ENCODE measurements at places on chromosomes 2 and 18.

DNA sequence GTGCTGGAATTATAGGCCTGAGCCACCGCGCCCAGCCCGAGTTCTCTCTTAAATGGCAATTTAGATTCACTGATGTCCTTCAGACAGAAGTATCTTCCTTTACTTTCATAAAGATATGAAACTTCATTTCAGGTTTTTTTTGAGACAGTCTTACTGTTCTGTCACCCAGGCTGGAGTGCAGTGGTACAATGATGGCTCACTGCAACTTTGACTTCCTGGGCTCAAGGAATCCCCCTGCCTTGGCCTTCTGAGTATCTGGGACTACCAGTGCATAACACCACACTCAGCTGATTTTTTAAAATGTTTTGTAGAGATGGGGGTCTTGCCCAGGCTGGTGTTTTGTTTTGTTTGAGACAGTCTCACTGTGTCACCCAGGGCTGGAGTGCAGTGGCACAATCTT lies 13.2 kb downstream of the ITGB1BP1 start:
- no peak for DNase-seq

GRCh38 chr18:44835703-44836102 lies 155.0 kb downstream of the SETBP1 start:
- no peak for DNase-seq

- no peak for DNase-seq
These were observed 721.4 kb upstream of the CNTNAP5 start for GRCh38 chr2:123303731-123304130.

DNA sequence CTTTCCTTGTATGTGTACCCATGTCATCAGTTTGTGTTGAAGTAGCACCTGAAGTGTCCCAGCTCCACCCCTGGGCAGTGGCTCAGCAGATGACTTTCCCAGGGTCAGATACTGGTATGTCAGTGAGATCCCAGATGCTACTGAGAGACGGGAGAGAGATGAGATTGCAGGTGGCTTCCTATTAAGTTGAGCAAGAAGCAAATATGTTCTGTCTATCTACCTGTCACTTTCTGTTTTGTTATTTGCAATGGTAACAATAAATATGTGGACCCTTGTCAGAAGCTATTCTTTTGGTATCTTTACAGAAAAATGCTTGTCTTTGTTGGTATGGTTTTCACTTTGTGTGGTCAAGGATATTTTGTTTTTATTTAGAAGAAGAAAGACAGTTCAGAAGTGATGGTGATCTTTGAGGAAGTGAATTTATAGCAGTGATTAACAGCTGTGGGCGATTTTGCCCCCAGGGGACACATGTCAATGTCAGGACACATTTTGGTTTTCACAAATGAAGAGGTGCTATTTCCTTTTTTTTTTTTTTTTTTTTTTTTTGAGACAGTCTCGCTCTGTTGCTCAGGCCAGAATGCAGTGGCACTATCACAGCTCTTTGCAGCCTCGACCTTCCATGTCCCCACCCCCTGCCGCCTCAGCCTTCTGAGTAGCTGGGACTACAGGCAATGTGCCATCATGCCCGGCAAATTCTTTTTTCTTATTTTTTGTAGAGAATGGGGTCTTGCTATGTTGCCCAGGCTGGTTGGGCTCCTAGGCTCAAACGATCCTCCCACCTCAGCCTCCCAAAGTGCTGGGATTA lies 21.4 kb downstream of the MGAT5 start:
- peak; percentile 13 for DNase-seq

DNA sequence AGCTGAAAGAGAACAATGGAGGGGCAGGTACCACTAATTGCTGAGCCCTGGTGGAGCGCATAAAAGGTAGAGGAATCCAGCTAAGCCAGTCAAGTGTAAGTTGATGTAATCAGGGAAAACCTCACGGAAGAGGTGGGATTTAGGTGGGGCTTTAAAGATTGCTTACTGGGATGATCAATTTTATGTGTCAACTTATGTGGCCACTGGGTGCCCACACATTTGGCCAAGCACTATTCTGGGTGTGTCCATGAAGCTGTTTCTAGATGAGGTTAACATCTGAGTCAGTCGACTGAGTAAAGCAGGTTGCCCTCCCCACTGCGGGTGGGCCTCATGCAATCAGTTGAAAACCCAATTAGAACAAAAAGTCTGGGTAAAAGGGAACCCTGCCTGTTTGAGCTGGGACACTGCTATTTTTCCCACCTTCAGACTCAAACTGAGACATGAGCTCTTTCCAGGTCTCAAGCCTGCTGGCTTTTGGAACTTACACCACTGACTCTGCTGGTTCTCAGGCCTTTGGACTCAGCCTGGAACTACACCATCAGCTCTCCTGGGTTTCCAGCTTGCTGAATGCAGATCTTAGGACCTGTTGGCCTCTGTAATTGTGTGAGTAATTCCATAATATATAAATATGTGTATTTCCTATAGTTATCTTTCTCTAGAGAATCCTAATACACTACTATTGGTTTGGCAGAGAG lies 67.3 kb downstream of the MYO5B start:
- DNase-seq = no peak

- no peak for DNase-seq
These were observed 130.9 kb downstream of the HDAC4 start for GRCh38 chr2:239269916-239270315.

- DNase-seq = no peak
These were observed 433.7 kb upstream of the SPRED2 start for GRCh38 chr2:65866148-65866547.

GRCh38 chr18:77851802-77852201 lies 602.2 kb downstream of the GALR1 start:
- DNase-seq = no peak

DNA sequence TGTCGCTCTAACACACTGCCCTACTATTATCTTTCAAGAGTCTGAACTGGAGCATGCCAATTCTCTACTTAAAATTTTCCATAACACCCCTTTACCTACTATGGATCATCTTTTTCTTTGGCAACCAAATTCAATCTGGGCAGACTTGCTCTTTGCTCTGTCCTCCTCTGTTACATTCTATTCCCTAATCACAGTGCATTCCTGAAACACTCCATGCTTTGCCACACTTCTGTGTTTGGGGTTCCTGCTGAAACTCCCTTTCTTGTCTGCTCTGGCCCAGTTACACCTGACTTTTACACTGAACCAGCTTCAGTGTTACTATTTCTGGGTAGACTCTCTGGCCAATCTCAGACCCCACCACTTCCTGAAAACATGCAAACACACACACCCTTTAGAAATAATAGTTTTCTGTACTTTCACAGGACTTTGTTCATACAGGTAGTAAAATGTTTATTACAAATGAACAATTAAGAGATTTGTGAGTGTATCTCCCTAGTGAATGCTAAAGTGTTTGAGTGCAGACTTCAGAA lies 119.9 kb upstream of the DCC start:
- DNase-seq = no peak

GRCh38 chr2:10926191-10926820 lies 14.6 kb downstream of the KCNF1 start:
- DNase-seq = no peak

- no peak for DNase-seq
These were observed 312.2 kb downstream of the LRATD1 start for GRCh38 chr2:14944562-14945346.

DNA sequence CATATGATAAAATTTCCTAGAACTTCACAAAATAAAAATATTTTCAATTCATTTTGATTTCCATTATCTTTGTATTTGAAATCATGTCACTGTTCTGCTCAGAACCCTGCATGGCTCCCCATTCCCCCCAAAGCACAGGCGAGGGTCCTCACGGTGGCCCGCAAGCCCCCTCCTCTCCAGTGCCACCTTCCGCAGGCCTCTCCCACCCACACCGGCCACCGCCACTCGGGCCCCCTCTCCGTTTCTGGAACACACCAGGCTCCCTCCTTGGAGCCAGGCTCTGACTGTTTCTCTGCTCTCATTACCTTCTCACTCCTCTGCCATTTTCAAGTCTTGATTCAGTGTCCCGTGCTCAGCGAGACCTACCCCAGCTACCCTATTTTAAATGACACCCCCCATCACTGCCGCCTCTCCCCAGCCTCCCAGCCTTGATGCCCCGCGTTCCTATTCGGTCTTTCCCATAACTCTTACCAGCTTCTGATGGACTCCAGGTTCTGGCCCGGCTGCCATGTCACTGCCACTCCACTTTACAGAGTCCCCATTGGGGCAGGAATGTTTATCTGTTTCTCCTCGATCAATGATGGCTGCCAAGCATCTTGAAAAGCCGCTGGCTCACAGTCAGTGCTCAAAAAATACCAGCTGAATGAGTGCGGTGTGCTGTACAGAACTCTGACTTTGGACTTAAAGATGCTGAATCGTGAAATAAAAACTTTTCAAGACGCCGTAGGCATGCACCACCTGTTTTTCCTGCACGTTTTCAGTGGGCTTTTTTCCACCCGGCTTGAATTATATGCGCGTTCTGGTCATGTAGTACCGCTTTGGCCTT lies 201.0 kb downstream of the GBX2 start:
- no peak for DNase-seq

DNA sequence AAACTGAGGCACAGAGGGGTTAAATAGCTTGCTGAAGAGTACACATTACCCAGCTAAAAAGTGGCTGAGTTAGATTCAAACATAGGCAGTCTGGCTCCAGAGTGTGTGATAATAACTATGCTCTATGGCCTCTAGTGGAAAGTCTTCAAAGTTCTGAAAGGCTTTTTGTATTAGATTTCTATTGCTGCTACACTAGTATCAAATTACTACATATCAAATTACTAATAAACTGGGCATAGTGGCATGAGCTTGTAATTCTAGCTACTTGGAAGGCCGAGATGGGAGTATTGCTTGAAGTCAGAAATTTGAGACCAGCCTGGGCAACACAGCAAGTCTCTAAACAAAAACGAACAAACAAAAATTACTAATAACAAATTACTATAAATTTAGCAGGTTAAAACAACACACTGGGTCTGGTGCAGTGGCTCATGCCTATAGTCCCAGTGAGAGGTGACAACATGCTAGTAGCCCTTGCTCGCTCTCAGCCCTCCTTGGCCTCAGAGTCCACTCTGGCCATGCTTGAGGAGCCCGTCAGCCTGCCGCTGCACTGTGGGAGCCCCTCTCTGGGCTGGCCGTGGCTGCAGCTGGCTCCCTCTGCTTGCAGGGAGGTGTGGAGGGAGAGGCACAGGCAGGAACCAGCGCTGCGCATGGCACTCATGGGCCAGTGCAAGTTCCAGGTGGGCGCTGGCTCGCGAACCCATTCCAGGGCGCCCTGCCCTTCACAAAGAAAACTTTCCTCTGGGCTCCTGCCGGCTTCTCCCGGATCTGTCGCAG lies 38.2 kb upstream of the TWSG1 start:
- DNase-seq = no peak

DNA sequence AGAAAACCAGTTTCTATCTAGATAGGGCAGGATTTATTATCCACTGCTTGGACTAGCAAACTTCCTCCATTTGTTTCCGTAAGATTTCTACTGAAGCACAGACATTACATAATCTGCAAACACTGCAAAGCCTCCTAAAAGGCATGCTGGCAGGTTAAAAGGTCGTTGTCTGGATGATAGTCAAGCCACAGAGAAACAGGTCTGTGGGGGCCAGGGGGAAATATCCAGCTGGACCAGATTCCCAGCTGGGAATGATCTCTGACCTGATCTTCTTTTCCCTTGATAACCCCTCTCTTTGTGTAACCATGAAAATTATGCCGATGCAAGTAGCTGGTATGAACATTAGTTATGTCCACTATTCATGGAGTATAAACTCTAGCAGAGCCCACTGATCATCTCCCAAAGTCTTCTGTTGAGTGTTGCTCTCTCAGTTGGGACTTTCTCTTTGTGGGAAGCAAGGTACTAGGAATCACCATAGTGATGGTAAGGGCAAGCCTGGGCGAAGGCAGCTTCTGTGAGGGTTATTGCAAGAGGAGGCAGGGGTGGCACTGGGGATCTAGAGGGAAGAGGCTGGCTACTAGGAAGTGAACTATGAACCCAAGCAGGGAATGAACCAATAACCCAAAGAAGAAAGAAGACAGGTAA lies 61.3 kb downstream of the GDF7 start:
- DNase-seq = no peak

DNA sequence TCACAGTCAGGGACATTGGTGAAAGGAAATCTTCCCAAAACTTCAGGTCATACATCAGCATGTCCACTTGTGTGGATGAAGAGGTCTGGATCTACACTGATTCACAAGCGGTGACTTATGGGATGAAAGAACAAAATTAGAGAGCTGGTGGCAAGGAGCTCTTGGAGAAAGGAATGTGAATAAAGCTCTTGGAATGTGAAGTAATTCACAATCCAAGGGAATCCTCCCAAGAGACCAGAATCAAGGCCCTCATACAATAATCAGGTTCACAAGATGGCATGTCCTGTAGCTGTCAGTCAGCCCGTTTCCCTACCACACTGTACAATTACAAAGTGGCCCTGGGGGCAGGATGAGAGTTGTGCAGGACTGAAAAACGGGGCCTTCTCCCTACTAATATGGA lies 96.2 kb downstream of the MRPS9 start:
- DNase-seq = no peak

DNA sequence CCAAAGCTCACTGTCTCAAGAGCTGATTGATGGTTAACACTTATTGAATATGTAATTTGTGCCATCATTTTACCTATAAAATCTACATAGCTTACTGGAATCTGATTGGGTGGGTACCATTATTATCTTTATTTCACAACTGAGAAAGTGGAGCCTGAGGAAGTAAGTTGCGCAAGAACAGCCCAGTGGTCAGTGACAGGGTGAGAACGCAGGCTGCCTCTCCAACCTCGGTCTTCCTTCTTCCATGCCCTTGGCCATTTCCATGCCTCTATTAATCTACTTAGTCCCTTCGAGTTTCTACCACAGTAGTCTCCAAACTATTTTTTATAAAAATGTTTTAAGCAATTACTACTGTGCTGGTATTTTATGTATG lies 390.9 kb upstream of the VWC2L start:
- DNase-seq = no peak

- DNase-seq = no peak
These were observed 43.1 kb upstream of the CWC22 start for GRCh38 chr2:180050246-180050645.

GRCh38 chr2:43082111-43082894 lies 144.1 kb downstream of the ZFP36L2 start:
- no peak for DNase-seq

- DNase-seq = no peak
These were observed 7.9 kb upstream of the NDUFV2 start for GRCh38 chr18:9094307-9095226.

- DNase-seq = no peak
These were observed 6.5 kb downstream of the CRYGB start for GRCh38 chr2:208139447-208139846.

DNA sequence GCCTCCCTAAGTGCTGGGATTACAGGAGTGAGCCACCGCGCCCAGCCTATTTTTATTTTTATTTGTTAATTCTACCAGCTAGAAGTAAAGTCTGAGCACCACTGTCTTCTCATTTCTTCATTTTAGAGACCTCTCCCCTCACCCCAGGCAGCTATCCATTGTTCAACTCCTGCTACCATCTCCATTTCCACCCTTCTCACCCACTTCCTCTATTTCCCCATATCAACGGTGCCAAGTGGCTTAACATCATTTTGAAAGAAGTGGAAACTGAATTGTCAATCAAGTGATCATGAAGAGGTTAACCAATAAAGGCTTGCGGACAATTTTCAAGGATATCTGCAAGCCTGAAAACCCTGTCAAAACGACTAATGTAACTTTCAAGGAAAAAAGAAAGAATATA lies 323.1 kb downstream of the NBAS start:
- no peak for DNase-seq

- no peak for DNase-seq
These were observed 497 bp downstream of the DSC3 start for GRCh38 chr18:31042084-31042405.

Measured in activated gamma-delta T cell treated with Interleukin-2 at 50 U/mL for 16 hours (primary cell).